ENCODE measurements at places on chromosomes 6 and 20.
A peak's percentile ranks its signal among the peaks of the same experiment; 100 is the strongest.

DNA sequence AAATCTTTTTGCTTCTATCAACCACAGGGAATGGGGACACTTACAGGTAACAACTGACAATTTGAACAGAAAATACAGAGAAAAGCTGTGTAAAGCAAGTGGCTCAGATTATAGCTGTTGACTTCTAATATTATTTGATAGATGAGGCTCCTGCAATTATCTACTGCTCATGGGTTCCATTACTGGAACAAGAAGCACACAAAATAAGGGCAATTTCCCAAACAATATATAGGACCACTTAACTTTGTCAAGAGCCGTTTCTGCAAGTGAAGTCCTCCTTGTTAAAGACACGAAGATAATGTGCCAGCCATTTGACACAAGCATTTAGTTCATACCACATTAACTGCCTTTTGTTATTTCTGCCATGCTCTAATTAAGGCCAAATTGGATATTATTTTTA is 315.5 kb upstream of the ARID1B start:
- ATAC-seq: no peak

DNA sequence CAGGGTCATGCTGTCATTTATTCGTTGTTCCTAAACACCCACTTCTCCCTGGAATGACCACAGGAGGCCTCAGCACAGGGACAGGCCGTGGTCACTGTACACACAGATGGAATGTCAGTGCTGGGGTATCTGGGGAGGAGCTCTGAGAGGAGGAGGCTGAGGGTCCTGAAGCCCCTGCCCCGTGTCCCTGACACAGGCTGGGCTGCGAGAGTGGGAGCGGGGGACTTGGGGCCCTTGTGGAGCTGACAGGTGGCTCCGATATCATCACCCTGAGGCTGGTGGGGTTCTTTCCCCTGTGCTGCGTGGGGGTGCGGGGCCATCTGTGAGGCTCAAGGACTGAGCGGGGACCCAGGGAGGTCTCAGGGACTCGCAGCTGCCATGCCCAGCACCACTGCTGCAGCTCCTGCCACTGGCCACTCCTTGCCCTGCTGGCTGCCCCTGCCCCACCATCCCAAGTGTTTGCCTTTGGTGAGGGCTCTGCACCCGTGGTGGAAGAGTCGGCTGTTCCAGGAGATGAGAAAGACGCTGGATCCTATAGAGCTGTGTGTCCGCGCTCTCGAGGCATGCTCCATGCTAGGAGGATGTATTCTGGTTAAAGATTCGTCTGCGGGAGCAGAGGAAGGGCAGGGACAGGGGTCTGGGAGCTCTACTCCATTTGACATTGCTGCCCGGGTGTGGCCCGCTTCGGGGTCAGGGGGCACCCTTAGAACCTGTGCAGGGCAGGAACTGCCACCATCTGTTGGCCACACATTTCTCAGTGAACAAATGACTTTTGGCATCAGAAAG is 18.9 kb downstream of the NPEPL1 start:
- no peak for ATAC-seq

- peak; percentile 64 for ATAC-seq
These were observed 1.7 kb downstream of the PHF10 start for GRCh38 chr6:169722362-169723199.

GRCh38 chr6:36751833-36752186 is 54.2 kb downstream of the RAB44 start:
- peak; percentile 20 for ATAC-seq

All from esophagus mucosa (tissue), 1 donor.